ENCODE measurements at places on chromosomes 7 and 10. TPM values are rescaled to one million over a fixed set of nuclear protein-coding genes. Genes with fewer than 3 reads are reported as not detected.

DNA sequence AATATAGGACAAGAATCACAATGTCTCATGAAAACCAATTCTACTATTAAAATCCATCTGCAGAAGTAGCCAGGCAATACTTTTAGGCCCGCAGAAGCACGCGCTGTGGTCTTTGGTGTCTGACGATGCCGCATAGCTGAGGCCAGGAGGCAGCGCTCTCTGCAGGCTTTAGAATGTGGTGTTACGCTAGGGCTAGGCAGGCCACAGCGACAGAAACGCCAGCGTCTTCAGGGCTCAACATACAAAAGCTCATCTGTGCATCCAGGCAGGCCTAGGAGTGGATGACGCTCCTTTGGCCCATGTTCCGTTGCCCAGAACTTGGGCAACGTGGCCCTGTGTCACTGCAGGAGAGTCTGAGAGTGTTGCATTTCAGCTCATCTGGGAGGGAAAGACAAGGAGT, 601.1 kb upstream of the FOXK1 start:
- no peak for DNase-seq

GRCh38 chr10:28279878-28280277, 23.0 kb downstream of the MPP7 start:
- DNase-seq = no peak

GRCh38 chr7:76185187-76185896, 16.4 kb upstream of the SRRM3 start:
- DNase-seq = no peak

GRCh38 chr10:73812657-73813056, 1.3 kb upstream of the NDST2 start:
- DNase-seq = no peak

GRCh38 chr7:155669717-155670505, 25.4 kb downstream of the RBM33 start:
- DNase-seq = no peak

GRCh38 chr10:129253161-129253864, 213.7 kb upstream of the MGMT start:
- DNase-seq = no peak

GRCh38 chr7:140641524-140642195, 1.0 kb upstream of the DENND2A start:
- DNase-seq = no peak

DNA sequence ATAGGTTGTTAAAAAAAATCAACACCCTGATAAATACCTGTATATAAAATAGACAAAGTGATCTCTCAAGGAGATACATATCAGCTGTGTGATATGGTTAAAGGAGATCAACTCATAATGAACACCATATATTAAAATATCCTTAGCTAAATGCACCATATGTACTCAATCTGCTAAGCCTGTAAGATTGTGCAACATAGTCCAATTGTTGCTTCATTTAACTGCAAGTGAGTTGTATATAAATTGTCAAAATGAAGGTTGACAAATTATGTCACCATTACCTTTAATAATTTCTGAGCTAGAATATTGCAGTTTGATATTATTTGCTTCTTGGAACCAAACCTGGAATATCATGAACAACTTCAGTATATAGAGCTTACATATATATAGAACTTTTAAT, 283.7 kb downstream of the MALRD1 start:
- DNase-seq = no peak

GRCh38 chr7:132551886-132552285, 24.4 kb downstream of the PLXNA4 start:
- no peak for DNase-seq

DNA sequence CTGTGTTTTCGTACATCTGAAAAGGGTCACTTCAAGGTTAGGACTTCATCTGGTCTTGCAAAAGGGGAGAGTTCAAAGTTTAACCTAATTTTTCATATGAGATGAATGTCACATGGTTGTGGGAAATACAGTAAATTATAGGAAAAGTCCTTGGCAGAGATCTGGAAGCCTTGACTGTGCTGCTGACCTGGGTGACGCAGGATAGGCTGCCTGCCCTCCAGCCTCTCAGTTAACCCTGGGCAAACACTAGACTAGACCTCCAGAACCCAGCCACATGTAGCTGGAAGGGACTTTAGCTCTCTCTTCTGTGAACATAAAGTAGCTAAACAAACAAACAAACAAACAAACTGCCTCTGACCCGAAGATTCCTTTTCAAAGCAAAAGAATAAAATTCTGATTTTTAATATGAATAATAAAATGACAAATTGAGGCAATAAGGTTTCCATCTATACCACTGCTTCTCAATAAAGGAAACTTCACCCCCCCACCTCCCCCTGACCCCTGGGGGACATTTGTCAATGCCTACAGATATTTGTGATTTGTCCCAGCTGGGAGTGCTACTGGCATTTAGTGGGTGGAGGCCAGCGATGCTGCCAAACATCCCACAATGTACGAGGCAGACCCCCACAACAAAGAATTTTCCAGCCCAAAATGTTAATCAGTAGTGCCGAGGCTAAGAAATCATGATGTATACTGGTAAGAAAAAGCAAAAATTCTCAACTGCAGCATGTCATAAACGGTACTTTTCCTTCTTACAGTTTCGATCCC, 75.2 kb upstream of the PRR15 start:
- DNase-seq = no peak

- DNase-seq = no peak
These were observed 6.7 kb upstream of the IMMP2L start for GRCh38 chr7:111568870-111569462.

- DNase-seq = peak; percentile 7
These were observed 3.2 kb downstream of the FRMD4A start for GRCh38 chr10:14327527-14327926.

GRCh38 chr7:121510302-121510701, 114.2 kb upstream of the FAM3C start:
- DNase-seq = peak; percentile 13

GRCh38 chr10:124593431-124593985, 131.9 kb downstream of the LHPP start:
- no peak for DNase-seq

- DNase-seq = no peak
These were observed 174.9 kb downstream of the LRMDA start for GRCh38 chr10:75606203-75606779.

GRCh38 chr10:130606001-130606405, 469.8 kb downstream of the GLRX3 start:
- no peak for DNase-seq

GRCh38 chr7:30760514-30761213, 8.7 kb downstream of the INMT start:
- no peak for DNase-seq

DNA sequence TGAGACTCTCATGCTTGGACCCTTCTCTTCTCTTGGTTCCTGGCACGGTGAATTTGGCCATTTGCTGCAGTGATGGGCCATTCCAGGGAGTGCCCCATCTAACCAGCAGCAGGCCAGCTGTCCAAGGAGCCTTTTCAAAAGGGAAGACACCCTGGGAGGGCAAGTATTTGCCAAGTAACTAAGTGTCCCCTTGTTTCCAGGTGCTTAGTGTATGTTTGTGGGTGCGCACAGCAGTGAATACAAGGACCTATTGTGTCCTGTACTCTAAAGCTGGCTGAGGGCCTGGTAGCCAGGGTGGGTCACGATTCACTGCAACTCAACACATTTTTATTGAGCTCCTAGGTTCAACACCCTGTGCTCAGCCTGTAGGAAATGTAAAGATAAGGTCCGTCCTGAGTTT, 348.8 kb downstream of the RNLS start:
- no peak for DNase-seq

DNA sequence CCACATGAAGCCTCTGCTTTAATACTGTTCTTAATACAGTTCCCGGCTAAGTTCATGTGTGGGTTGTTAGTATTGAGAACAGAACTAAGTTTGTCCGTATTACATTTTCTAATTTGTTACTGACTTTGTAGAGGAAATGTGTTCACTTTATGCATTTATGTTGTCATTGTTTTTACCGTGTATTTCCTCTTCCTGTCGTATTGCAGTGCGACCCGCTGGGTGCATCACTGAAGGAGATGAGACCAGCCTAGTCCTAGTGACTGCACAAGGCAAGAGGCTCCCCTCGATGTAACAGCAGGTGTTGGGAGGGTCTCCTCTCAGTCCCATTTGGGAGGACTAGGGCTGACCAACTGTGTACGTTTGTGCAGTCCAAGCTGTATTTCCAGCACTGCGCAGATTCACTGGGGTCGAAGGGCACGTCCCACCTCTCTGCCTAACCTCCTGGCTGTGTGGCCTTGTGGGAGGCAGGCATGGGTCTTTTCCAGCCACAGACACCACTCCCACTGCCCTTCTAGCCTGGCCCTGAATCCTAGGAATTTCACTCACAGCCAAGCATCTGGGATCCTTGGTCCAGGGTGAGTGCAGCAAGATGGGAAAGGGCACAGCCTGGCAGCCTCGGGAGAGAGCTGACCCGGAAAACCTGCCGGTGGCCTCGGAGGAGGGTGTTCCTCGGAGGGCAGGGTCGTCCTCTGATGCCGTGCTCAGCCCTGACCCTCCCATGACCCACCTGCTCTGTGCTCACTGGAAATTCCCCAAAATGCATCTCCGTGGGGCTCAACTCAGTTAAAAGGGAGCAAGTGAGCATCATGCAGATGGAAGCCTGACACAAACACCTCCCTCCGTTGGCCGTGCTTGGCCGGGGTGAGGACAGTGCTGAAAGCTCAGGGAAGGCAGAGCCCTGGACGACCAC, 63.9 kb upstream of the FAM20C start:
- no peak for DNase-seq

- no peak for DNase-seq
These were observed 40.6 kb upstream of the AGBL3 start for GRCh38 chr7:134945691-134946090.

GRCh38 chr10:89921403-89921802, 220.0 kb downstream of the KIF20B start:
- no peak for DNase-seq

- DNase-seq = peak; percentile 7
These were observed 351.2 kb upstream of the AKR1E2 start for GRCh38 chr10:4474829-4475228.

GRCh38 chr10:78578929-78579328, 489.8 kb upstream of the ZMIZ1 start:
- peak; percentile 83 for DNase-seq

DNA sequence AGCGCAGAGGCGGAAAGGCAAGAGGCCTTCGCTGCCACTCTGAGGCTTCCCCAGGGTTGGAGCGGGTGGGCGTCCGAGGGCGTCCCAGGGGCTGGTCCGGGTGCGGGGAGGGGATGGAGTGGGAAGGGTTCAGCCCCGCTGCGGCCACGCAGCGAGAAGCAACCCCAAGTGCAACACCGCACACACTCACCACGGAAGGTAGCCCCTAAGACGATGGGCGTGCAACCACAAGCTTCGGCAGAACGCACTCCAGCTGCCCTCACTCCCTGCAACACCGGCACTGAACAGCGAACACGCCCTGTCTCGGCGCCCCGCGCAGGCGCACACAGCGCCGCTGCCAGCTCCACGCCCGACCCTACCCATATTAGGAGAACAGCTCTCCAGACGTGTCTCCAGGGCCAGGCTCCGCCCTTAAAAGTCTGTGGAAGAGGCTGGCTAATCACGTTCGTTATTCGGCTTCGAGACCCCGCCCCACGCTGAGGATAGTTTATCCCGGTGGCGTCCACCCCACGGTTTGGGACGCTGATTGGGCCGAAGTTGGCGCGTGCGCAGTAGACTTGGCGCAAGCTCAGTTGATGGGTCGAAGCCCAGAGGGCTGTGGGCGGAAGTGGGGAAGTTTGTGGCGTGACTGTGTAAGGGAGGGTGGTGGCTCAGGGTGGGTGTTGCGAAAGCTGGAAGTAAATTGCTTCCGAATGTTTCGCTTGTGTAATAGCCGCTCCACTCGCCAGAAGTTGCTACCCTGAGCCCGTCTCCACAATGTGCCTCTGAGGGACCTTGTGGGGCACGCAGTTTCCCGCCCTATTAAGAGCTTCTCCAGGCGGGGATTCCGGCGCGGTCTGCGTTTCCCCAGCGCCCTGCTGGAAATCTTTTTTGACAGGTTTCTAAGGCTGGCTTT, at the start of gene RSU1:
Gene RSU1 (minus strand): TSS at position 300 of the 895 bp plus-strand sequence. CDS start 343 bp downstream, outside the sequence.
- peak; percentile 100 for DNase-seq

- peak; percentile 5 for DNase-seq
These were observed 180.6 kb upstream of the CHRM2 start for GRCh38 chr7:136687693-136688322.

GRCh38 chr10:8825611-8826010, 771.1 kb downstream of the GATA3 start:
- no peak for DNase-seq

DNA sequence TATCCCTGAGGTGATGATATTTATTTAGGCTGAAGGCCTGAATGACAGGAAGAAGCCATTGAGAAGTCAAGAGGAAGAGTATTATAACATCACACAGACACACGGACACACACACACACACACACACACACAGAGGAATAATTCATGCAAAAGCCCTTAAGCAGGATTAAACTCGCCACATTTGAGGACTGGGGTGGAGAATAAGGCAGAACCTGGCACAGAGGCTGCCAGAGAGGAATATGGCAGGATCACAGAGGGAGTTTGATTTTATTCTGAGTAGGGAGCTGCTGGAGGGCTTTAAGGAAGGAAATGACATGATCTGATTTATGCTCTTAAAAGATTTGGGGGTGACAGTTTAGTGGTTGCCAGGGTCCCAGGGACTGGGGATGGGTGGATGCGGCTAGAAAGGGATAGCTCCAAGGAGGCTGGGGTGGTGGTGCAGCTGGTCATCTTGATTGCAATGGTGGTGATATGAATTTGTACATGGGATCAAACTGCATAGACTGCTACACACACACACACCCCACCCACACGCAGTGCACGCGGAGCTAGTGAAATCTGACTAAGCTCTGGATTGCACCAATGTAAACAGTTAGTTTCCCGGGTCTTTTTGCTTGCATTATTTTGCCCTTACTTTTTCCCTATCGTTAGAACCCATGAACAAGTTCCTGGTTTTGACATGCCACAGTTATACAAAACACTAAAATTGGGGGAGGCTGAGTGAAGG, 11.2 kb downstream of the SMURF1 start:
- peak; percentile 27 for DNase-seq

- DNase-seq = no peak
These were observed 1.2 kb upstream of the MEOX2 start for GRCh38 chr7:15687546-15688278.

Gene AMPH
- not detected for total RNA-seq

Gene ACSL5
- 32.0 TPM for total RNA-seq

Gene ABHD11
- 17.8 TPM for total RNA-seq

Gene IL15RA
- 19.7 TPM for total RNA-seq

Gene GPC2
- 6.1 TPM for total RNA-seq

Gene LRIT1
- total RNA-seq = not detected

Gene CLIP2
- 1.4 TPM for total RNA-seq

Gene COL1A2
- 0.11 TPM for total RNA-seq

Gene GRID2IP
- total RNA-seq = 0.11 TPM

Gene RSBN1L
- 26.3 TPM for total RNA-seq
